ENCODE measurements at places on chromosomes 2 and 18. TPM values are rescaled to one million over a fixed set of nuclear protein-coding genes. Genes with fewer than 3 reads are reported as not detected.

DNA sequence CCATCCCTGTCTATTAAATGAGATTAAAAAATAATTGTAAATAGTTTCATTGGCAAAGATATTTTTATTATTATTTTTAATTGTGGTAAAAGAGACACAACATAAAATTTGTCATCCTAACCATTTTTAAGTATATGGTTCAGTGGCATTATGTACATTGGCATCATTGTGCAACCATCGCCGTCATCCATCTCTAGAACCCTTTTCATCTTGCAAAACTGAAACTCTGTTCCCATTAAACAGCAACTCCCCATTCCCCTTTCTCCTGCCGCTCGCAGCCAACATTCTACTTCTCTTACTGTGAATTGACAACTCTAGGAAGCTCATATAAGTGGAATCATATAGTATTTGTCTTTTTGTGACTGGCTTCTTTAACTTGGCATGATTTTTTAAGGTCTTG lies 25.3 kb downstream of the LAMA3 start:
- DNase-seq: no peak

- no peak for DNase-seq
These were observed 243.9 kb upstream of the GULP1 start for GRCh38 chr2:188047735-188048134.

- no peak for DNase-seq
These were observed 97.9 kb upstream of the RND3 start for GRCh38 chr2:150585221-150585971.

GRCh38 chr2:241009601-241010530 lies 11.4 kb downstream of the SNED1 start:
- peak; percentile 58 for DNase-seq

DNA sequence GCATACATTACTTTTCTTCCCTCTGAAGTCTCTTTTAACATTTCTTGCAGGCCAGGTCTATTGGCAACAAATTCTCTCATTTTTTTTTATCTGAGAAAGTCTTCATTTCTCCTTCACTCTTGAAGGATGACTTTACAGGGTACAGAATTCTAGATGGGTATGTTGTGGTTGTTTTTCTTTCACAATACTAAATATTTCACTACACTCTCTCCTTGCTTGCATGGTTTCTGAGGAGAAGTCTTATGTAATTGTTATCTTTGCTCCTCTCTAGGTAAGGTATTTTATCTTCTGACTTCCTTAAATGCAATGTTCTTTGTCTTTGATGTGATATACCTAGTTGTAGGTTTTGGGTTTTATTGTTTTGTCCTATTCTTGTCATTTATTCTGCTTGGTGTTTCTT lies 371.1 kb downstream of the FIGN start:
- DNase-seq: no peak

DNA sequence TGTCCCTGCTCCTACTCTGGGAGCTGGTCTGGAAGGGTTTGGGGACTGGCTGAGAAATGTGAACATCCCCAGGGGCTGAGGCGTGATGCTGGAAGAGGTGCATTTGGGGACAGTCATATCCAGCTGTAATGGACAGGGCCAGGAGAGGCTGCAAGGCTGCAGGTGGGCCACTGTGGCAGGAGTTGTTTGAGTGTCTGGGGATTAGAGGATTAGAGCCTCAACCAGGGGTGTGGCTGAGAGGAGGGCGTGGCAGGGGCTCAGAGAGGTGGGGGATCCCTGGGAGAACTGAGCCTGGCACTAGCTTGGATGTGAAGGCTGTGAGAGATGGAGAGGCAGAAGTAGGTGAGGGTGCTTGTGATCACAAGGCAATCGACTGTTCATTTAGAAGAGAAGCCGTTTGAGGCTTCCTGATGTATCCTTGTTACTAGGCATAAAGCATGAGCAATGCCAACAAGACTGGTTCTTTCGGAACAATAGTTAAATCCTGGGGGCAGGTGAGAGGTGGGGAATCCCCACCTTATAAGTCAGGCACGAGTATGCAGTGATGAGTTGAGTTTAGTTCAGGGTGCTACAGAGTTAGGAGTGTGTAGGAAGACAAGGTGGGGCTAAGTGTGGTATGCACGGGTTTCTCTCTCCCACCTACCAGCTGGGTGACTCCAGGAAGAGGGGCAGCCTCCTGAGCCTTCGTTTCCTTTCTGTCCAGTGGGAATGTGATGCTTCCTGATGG lies 31.9 kb downstream of the SH3RF3 start:
- no peak for DNase-seq

DNA sequence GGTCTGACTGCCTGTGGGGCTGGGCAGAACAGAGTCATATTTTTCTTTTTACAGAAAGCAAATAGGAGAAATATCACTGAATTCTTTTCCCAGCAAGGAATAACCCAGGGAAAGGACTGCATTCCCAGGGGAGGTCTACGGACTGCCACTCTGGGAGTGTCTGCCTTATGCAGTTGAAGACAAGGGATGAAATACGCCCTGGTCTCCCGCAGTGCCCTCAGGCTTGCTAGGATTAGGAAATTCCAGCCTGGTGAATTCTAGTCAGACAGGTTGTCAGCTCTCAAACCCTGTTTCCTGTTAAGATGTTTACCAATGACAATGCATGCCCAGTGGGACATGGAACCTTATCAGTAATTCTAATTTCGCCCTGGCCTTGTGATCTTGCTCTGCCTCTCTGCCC lies 30.3 kb upstream of the PDK1 start:
- no peak for DNase-seq

DNA sequence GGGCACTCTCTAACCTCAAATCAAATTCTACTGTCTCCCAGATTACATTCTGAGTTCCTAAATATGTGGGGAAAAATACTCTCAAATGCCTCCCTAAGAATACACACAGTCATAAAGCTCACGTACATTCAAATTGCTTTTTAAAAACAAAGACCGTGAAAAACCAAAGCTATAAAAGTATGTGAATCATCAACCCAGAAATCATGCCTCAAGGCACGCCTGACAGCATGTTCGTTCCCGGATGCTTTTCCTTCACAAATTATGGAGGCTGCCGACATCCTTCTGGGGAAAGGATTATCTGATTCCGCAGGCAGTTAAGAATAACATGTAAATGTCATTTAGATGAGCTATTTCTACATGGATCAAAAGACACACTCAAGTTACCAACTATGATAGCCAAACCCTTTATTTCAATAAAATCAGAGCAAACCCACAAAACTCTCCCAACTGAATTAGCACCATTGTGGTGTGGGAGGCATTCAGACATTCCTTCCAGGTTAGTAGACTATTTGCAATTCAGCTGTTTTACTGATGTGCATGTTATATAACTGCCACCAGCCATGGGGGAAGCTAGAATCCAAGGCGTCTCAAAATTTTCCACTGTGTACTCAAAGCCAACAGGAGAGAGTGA lies 398.2 kb upstream of the TRIB2 start:
- DNase-seq: no peak

- DNase-seq: no peak
These were observed 126.0 kb upstream of the XPO1 start for GRCh38 chr2:61664190-61664589.

DNA sequence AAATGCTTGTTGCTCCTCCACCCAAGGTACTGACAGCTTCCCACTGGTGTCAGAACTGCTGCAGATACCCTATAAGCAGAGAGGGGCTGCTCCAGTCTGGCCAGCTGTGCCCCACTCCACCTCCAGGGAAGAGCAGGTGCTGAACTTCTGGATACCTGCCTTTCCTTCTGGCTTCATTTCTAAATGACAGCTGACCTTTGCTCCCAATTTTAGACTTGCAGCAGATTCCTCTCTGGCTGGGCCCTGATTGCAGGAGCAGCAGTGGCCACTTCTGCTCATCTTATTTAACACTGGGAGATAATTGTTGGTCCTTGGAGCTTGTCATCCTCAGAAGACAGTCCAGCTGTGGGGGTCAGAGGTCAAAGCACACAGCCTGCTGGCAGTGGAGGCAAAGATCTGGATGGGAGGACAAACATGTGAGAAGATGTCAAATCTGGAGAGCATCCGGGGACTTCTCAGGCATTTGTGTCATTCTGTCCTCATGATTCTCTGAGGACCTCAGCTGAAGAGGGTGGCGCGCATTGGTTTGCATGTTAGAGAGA lies 38.9 kb downstream of the SETBP1 start:
- no peak for DNase-seq

DNA sequence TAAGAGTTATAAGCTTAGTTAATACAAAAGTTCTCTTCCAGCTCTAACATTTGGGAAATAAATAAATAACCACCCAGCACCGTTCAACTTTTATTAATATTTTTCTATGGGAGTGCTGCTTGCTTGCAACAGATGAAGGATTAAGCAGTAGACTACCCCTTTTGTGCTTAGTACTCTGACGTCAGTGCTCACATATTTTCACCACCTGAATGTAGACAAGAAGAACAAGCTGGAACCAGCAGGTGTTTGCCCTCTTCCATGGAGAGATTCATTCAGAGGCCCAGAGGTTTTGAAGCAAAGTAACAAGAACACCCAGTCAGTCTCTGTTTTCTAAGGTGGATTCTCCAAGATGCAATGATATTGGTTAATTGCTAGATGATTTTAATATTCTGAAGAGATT lies 307.1 kb upstream of the PIK3C3 start:
- DNase-seq: peak; percentile 19

DNA sequence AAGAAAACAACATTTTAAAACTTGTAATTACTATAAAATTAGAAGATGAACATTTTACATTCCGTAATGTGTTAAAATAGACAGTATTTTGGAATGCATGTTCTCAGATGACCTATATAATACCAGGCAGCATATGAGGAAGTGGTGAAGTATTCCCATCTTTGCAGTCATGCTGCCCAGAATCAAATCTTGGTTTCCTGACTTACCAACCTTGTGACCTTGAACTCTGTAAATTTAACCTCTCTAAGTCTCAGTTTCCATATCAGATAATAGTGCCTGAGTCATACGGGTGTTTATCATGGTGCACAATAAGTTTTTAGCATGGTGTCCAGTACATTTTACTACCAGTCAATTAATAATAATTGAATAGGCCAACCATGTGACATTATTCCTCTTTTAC lies 7.3 kb upstream of the GALM start:
- DNase-seq: no peak

GRCh38 chr2:235005603-235006259 lies 53.9 kb downstream of the SH3BP4 start:
- peak; percentile 91 for DNase-seq

GRCh38 chr2:30272761-30273573 lies 41.6 kb downstream of the LBH start:
- DNase-seq: peak; percentile 37

GRCh38 chr2:45649858-45650811 lies 1.3 kb upstream of the PRKCE start:
- DNase-seq: peak; percentile 71

The KCNJ13 gene
- total RNA-seq: not detected

The WNT6 gene
- 1.9 TPM for total RNA-seq

The HOXD4 gene
- total RNA-seq: 1.5 TPM

The TTR gene
- total RNA-seq: not detected

The CCDC148 gene
- total RNA-seq: 2.1 TPM

The MLPH gene
- 10.3 TPM for total RNA-seq

The TANC1 gene
- total RNA-seq: 53.3 TPM

The SPDYA gene
- total RNA-seq: 4.2 TPM
